Adrenal gland (tissue), 19 donors: ENCODE measurements at places on chromosomes 6 and 20. TPM values are rescaled to one million over a fixed set of nuclear protein-coding genes. Genes with fewer than 3 reads are reported as not detected.

TUBE1 gene
- total RNA-seq, result 50.0 TPM

FAM184A gene
- total RNA-seq, result 1.8 TPM

POPDC3 gene
- 0.46 TPM for total RNA-seq

PACSIN1 gene
- not detected for total RNA-seq

BTN1A1 gene
- total RNA-seq, result not detected
